NCI-H2227 treated with DMSO at 0.1 percent for 48 hours (cell line): ENCODE measurements at places on chromosomes 7 and 10.

DNA sequence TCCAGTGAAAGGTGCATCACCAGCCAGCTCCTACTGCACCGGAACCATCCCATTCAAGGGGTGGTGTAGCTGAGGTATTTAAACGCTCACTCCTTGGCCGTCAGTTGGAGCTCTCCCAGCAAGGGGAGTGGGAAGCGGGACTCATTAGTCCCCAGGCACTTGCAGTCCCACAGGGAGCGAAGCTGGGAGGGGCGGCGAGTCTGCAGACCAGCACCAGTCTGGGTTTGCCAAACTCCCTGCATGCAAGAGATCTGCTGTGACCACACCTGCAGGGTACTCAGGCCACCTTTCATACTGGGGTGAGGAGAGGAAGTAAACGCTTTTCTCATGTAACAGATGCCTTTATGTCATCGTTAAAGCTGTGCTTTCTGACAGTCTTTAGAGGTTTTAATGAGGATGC lies 187.9 kb downstream of the PTPRN2 start:
- DNase-seq: no peak

DNA sequence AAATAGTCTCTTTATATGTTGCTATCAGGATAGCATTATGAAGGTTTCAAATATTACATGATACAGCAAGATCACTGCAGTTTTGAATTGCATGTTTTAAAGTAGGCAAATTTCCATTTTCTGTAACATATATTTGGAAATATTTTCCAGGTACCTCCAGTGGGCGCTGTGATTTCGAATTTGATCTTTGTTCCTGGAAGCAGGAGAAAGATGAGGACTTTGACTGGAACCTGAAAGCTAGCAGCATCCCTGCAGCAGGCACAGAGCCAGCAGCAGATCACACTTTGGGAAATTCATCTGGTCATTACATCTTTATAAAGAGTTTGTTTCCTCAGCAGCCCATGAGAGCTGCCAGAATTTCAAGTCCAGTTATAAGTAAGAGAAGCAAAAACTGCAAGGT lies 299.0 kb downstream of the MALRD1 start:
- no peak for DNase-seq

GRCh38 chr10:1114719-1115606 lies 58.8 kb downstream of the WDR37 start:
- no peak for DNase-seq

DNA sequence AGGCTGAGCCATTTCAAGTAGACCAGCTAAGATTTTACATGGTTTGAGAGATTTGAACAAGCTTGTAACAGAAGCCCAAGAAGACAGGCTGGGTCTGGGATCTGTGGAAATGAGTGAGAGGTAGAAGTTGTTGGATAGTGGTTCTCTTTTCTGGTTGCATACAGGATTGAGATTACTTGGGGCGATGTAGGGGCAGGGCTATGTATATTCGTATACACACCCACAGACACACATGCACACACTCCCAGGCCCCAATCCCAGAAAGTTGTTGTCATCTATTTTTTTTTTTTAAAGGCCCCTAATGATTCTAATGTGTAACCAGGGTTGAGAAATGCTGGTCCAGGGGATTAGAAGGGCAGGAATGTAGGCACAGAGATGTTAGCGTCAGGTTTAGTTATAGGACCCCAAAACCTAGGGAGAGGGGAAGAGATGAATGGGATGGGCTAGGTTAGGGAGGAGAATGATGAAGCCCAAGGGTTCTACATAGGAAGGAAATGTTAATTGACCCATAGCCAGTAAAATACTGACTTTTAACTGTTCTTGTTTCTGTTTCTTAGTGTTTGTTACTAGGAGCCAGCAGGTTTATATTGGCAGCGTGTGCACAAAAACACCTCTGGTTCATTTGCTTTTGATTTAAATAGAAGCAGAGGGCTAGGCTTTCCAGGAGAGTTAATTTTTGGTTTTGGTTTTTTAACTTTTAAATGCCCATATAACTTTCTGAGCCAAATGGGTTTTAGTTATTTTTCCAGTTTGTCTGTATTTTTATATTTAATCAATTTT lies 7.8 kb downstream of the TAX1BP1 start:
- DNase-seq: no peak

DNA sequence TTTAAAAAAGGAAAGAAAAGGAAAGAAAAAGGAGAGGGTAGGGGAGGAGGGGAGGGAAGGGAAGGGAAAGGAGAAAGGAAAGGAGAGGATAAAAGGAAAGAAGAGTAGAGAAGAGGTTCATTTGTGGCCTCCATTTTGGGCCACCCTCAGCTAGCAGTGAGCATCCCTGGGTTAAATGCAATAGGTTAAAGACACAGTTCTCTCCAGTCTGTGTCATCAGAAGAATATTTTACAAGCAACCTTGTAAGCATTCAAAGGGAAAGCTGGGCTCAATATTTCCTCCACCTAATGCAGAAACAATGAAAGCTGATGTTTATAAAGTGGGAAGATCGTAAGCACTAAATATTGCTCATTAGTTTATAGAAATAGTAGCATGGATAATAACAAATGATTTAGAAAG lies 219.1 kb upstream of the PITRM1 start:
- DNase-seq: no peak

DNA sequence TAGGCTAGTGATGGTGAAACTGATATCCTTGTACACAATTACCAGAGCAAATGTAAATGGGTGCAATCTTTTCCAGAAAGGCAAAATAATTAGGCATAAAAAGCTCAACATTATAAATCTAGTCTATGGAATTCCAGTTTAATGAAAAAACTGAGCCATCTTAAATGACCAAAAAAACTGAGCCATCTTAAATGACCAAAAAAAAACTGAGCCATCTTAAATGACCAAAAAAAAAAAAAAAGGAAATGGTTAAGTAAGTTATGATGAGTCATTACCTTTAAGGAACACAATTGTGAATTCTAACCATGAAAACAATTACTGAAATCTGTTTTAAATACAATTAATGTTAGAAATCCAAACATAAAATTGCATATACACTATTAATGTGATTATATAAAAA lies 25.3 kb downstream of the USP6NL start:
- no peak for DNase-seq

- no peak for DNase-seq
Observed at GRCh38 chr7:136174477-136175125, 197.4 kb upstream of the MTPN start.

DNA sequence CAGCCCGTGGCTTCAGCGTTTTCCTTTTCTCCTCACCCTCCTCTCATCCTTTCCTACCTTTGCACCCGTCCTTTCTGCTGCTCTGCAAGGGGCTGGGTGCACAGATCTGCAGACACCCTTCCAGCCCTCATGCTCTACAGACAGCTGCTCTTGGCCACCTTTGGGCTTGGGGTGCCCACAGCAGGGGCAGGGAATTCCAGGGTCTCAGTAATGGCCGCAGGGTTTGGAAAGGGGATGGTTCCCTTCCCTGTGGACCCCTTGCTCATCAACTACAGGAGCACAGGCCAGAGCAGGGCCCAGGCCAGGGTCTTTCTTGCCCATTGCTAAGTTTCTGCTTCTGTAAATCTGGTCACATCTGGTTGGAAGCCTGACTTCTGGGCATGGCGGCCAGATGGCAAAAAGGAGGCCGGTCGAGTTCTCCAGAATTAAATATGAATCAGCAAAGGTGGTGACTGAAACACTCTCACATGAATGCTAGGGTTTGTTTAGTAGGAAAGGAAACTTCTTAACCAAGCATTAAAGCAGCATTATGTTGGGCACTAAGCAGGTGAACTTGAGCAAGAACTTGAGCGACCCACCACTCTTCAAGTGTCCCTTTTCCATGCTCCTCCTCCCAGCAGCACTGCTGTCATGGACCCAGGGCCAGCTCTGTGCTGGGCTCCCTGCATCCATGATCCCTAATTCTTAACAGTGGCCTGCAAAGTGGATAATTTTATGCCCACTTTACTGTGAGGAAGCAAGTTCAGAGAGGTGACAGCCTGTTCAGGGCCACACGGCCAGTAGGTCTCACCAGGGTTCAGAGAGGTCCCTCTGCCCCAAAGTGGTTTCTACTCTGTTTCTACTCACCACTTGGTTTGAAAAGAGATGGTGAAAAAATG lies 1.5 kb downstream of the ECHDC3 start:
- no peak for DNase-seq

DNA sequence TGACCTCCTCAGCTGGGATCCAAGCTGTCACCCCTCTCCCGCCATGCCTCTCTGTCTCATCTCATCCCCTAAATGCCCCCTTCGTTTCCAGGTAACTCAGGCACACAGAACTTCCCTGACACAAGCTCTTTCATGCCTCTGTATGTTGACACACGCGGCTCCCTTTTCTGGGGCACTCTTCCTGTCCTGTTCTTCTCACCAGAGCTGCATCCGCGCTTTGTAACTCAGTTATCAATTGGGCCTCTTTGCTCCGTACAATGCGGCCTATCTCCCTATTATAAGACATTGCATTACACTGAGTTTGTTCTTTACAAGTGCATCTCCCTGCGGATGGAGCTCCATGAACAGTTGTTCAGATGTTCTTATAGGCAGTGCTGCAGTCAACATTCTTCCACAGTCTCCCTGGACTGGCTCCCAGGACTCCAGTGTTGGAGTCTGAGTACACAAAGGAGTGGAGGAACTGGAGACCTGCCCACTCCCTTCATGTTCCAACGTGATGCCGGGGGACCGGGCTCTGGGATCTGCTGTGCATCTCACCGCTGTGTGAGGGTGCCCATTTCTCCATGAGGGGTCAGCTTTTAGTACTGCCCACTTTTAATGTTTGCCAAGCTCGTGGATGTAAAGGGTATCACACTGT lies 56.9 kb upstream of the TNS3 start:
- no peak for DNase-seq

GRCh38 chr10:17821893-17822292 lies 12.7 kb downstream of the MRC1 start:
- no peak for DNase-seq

- no peak for DNase-seq
Observed at GRCh38 chr10:103731609-103732270, 123.6 kb downstream of the SH3PXD2A start.

- DNase-seq: no peak
Observed at GRCh38 chr7:142445019-142445686, 187.3 kb upstream of the PRSS58 start.

GRCh38 chr7:17299483-17299991 lies 1.1 kb downstream of the AHR start:
- no peak for DNase-seq

GRCh38 chr10:24723386-24723787 lies 300 bp downstream of the ARHGAP21 start:
- no peak for DNase-seq

DNA sequence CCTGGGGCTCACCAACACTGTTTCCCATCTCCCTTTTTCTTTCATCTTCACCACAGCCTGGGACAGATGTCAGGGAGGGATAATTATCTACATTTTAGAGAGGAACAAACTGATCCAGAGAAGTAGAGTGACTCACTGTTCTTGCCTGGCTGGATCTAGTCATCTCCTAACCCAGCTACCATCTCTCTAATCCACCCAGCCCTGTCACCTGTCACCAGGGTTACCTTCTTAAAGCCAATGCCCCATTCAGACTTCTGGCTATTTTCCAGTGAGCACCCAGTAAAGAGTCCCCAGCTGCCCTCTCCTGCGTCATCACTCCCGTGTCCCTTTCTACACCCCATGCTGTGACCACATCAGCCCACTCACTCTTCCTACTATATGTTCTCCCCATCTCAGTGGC lies 68.4 kb upstream of the DUSP5 start:
- DNase-seq: no peak

DNA sequence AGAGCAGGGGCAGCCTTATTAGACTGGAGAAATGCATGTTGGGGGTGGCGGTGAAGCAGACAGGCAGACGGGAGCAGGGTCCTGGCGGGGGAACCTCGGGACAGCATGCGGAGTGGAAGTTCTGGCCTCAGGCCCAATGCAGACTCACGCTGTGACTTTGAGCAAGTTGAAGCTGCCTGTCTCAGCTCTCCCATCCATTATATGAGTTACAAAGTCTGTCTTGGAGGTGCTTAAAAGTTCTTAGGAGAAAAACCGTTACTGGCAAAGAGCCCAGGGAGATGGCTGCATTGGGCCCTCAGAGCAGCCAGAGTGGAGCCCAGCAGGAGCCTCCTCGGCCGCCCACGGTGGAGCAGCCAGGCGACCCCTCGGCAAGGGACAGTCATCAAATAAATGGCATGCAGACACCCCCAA lies 509.5 kb downstream of the PLXNA4 start:
- no peak for DNase-seq

DNA sequence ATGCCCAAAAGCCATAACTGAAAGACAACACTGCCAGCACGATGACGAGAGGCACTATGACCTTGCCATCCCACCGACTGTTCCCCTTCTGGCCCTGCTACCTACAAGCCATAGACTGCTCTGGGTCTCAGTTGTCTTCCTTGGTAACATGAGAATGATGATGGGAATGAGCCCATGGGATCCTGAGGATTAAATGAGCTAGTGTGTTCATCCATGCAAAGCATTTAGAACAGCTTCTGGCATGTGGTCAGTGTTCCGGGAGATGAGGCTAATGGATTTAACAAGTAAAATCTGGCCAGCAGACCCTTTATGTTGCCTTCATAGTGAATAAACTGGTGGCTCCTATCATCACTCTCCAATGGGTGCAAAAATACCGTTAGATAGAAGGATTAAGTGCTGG lies 62.4 kb upstream of the WDR11 start:
- no peak for DNase-seq

GRCh38 chr7:92648067-92648466 lies 57.9 kb upstream of the FAM133B start:
- DNase-seq: no peak

- DNase-seq: no peak
Observed at GRCh38 chr7:25303281-25304181, 75.2 kb upstream of the NPVF start.

DNA sequence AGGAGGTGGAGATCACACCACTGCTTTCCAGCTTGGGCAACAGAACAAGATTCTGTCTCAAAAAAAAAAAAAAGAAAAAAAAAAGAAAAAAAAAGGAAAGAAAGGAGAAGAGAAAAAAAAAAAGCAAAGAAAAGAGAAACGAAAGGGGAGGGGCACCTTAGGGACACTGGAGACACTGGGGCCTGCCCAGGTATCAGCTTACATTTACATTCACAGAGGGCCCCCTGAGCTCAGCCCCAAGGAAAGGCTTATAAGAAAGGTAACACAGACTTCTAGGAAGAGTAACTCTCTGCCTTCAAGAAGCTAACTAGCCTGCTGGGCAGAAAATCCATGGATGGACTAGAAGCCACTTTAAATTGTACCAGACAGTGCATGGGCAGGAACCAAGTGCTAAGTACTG lies 108.8 kb downstream of the NPY start:
- no peak for DNase-seq

DNA sequence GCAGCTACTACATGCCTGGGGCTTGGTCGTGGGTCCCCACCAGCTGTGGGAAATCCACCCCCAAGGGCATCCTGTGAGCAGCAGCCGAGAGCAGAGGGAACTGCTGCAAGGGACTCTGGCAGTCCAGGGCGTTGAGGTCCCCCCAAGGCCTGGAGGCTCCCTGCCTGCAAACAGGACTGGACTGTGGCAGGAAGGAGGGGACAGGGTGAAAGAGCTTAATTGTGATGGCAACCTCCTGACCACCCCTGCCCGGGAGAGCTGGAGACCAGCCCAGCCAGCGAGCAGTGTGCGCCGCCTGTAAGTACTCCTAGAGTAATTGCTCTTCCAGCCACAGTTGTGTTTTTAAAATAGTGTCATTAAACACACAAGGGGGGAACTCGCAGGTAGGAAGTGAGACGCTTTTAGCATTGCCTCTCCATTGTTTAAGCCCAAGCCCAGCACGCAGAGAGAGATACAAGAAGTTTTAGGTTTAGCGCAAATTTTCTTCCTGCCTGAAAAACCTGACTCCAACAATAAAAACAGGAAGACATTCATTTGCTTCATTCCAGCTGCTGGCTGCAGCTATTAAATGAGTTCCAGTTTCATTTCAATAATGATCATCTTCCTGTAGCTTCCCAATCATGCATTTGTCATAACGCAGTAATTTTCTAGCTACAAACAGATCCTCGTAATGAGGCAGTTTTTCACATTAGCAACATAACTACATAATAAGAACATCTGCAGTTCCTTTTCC lies 111.1 kb downstream of the EBF3 start:
- DNase-seq: no peak
